ENCODE measurements at places on chromosomes 3 and 15.
A peak's percentile ranks its signal among the peaks of the same experiment; 100 is the strongest.

DNA sequence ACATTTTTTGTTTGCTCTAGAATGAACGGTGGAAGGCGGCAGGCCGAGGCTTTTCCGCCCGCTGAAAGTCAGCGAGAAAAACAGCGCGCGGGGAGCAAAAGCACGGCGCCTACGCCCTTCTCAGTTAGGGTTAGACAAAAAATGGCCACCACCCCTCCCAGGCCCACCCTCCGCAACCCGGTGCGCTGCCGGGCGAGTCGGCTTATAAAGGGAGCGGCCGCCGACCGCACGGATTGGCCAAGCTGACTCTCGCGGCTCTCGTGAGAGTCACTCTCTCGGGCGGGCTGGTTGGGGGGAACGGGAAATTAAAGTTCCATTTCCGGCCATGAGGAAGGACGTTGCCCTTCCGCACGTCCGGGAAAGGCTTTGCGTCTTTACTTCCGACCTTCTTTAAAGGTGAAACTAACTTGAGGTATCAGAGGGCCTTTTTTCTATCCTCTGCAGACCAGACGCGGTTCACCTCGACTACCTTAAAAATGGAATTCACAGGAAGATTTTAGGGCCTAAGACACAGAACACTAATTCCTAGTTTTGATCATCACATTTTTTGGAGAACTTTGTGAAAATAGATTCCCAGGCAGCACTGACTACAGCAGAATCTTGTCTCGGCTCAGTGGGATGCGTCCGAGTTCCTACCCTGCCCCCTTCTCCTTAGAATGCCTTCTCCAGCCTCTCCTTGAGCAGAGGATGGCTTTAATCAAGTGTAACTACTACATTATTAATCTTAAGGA lies at the start of gene TERC:
TSS of gene TERC (minus strand) at position 179 of the 731 bp plus-strand sequence.
- DNase-seq: peak; percentile 93

GRCh38 chr3:71579935-71580406 lies 3.6 kb downstream of the FOXP1 start:
- peak; percentile 65 for DNase-seq

DNA sequence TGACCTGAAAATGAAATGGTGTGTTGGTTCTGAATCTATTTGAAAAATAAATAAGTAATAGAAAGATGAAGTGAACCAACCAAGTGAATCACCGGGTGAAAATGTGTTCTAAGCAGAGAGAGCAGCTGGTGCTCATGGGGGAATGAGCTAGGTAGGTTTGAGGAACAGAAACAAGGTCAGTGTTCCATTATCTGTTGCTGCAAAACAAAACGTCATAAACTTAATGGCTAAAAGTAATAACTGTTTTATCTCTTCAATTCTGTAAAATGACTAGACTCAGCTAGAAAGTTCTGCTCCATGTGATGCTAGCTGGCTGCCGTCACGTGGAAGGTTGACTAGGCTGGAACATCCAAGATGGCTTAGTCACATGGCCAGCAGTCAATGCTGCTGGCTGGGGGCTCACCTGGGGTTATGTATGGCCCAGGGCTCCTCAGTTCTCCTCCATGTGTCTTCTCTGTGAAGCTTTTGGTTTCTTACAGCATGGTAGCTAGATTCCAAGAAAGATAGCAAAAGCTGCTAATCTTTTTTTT lies 13.3 kb upstream of the SH3BP5 start:
- no peak for DNase-seq

GRCh38 chr3:60935709-60936108 lies 315.5 kb downstream of the FHIT start:
- DNase-seq: peak; percentile 26

- DNase-seq: no peak
Measured at GRCh38 chr3:64417816-64418215, 192.6 kb upstream of the PRICKLE2 start.

- DNase-seq: no peak
Measured at GRCh38 chr3:197487911-197488391, 67.8 kb downstream of the BDH1 start.

- no peak for DNase-seq
Measured at GRCh38 chr3:10219737-10220136, 28.5 kb upstream of the TATDN2 start.

DNA sequence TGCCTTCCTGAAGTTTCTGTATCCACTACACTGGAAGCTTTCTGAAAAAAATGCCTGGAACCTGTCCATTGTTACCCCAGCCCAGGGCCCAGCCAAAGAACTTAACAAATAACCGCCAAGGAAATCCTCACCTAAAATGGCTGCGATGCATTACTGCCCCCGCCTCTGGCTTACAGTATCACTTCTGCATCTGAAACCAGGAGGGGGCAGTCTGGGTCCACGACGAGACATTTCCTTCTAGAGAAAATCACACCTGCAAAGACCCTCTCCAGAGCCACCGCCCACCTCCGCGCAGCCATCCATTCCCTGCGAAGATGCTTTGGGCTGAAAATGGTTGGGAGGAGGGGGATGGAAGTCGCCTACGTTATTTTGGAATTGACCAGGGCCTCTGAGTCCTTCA lies 22.4 kb upstream of the CELF6 start:
- peak; percentile 13 for DNase-seq

- DNase-seq: no peak
Measured at GRCh38 chr3:70874196-70874595, 561.8 kb upstream of the MDFIC2 start.

GRCh38 chr3:183572935-183573334 lies 17.4 kb upstream of the KLHL6 start:
- DNase-seq: no peak

DNA sequence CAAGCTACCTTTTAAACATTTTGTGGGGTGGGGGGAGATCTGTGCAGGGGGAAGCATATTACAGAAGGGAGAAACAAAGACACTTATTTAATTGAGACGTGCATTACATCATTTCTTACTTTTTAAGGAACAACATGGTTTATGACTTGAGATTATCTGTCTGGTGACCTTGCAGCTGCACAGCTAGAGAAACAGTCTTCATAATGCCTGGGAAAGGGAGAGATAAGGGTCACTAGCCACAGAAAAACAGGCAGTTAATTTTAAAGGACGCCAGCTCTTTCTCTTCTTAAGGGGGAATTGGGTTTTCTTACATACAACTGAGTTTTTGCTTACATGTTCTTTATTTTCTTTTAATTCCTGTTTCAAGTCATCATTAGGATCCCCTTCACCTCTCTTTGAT lies 147.9 kb downstream of the SST start:
- no peak for DNase-seq

- DNase-seq: no peak
Measured at GRCh38 chr3:9902372-9903237, at the start of gene IL17RE. Gene IL17RE, plus strand, starts transcription at chr3:9902848. Its CDS starts 85 bp downstream, at chr3:9902933.

GRCh38 chr3:7581831-7582230 lies 720.9 kb downstream of the GRM7 start:
- no peak for DNase-seq

- DNase-seq: no peak
Measured at GRCh38 chr15:93168910-93169309, 79.9 kb upstream of the RGMA start.

DNA sequence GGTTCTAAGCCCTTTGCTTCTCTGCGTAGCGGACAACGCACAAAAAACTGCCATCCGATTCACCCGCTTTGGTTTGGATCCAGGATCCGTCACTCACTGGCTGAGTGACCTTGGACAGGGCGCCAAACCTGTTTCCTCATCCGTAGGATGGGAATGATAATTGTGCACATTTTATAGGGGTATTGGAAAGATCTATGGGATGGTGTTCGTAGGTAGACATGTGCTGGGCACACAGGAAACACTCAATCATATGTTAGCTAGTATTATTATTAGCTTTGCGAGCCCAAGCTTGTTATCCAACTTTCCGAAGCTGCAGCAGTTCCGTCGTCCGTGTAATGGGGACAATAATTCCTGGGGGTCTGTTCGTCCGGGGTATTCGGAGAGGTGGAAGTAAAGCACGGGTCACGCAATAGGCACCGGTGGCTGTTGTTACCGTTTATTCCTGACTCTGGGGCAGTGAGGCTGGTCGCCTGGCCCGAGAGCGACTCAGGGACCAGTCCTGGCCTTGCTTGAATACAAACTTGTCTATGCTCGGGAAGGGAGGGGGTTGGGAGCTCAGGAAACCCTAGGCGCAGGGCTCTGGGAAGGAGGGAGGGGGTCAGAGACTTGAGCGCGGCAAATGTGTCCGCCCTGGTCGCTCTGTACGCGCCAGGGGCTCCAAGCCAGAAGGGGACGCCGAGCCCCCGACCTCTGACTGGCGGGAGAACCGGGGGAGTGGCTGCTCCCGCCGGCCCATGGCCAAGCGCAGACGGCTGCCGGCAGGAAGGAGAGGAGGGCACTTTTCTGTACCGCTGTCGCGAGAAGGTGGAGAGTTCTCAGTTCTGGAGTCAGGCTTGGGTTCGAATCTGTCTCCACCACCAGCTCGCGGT lies 1.3 kb downstream of the SPSB4 start:
- DNase-seq: no peak

Measured in AML-193 (cell line).